ENCODE measurements at places on chromosomes 2 and 18.

- no peak for DNase-seq
Observed at GRCh38 chr2:236503583-236503982, 66.0 kb upstream of the ACKR3 start.

GRCh38 chr18:55430026-55430425, 158.0 kb downstream of the TCF4 start:
- no peak for DNase-seq

GRCh38 chr2:23649303-23649702, 264.3 kb downstream of the KLHL29 start:
- DNase-seq = no peak

DNA sequence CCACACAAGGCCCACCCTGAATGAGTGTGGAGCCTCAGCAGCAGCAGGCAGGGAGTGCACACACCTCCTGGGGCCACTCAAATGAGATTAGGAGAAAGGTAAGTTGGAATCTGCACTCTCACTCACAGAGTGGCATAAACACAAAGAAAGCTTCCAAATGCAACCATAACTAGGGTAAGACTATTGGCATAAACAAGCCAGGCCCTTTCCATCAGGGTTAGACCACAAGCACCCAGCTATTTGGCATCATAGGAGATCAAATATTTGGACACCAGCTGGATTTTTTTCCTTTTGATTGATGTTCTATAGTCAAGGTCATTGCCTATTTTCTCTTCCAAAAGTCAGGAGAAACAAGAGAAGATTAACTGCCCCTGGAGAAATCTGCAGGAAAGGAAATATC, 471.5 kb downstream of the TXNL1 start:
- DNase-seq = no peak

DNA sequence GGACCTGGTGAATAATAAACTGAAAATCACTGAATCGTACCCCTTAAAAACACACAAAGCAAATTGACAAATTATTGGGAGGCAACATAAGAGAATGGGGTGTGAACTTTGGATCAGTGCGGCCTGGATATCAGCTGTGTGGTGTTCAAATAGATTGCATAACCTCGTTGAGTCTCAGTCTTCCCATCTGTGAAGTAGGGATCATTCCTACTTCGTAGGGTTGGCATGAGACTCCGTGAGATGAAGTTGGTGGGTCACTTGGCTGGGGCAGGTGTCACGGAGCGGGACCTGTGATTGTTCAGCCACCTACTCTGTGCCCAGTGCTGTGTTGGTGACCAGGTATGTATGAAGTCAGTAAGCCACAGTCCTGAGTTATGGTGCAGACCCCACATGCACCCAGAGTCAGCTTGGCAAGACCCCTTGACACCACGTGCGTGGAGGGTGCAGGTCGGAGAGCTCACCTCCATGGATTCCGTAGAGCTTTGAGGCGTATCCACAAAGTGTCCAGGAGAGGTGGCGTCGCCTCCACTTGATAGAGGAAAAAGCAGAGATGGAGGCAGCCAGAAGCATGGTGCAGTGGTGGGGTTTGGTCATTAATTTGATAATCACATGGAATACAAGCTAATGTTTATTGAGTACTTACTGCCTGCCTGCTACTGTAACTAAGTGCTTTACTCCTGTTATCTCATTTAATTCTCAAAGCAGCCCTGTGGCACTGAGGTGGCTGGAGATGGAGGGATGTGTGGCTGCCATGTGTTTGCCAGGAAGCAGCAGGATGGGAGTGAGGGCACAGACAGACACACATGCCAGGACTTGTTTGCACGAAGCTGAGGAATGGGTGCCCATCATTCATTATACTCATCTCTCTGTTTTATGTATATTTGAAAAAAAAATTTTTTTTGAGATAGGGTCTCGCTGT, 35.8 kb downstream of the HPCAL1 start:
- no peak for DNase-seq

- DNase-seq = no peak
Observed at GRCh38 chr2:16382451-16382850, 283.2 kb downstream of the CYRIA start.

GRCh38 chr2:214574084-214574781, 163.4 kb downstream of the VWC2L start:
- no peak for DNase-seq

DNA sequence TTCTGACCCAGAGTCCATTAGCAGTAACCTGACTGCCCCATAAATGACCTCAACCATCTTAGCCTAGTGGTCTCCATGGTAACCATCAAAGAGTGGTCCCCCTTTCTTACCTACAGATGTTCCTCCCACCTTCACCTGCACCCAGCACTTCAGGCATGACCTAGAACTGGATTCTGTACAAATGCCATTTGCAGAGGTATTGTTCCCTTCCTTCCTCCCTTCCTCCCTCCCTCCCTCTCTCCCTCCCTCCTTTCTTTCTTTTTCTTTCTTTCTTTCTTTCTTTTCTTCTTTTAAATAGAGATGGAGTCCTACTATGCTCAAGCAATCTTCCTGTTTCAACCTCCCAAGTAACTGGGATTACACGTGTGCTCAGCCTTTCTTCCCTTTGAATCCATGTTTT, 114.6 kb upstream of the SLC1A4 start:
- no peak for DNase-seq

- no peak for DNase-seq
Observed at GRCh38 chr2:139825726-139826125, 1045.5 kb upstream of the NXPH2 start.

GRCh38 chr2:197369933-197370320, 59.3 kb upstream of the ANKRD44 start:
- no peak for DNase-seq

DNA sequence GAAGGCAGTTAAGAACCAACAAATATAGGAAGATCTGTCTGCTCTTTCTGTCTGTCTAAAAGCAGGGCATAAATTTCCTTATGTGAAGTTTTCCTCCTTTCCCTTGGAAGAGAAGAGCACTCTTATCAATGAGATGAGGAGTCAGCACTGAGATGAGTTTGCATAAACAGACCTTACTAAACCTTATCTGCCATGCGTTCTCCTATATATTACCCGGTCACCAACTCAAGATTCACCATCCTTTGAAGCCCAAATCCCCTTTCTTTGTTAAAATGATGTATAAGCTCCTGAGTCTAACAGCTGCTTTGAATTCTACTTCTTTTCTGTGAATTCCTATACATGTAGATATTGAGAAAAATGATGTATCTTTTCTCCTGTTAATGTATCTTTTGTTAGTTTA, 65.5 kb upstream of the FHL2 start:
- no peak for DNase-seq

GRCh38 chr2:186629250-186629996, 39.6 kb downstream of the ITGAV start:
- no peak for DNase-seq

GRCh38 chr2:201219328-201220096, 36.6 kb downstream of the CASP10 start:
- no peak for DNase-seq

DNA sequence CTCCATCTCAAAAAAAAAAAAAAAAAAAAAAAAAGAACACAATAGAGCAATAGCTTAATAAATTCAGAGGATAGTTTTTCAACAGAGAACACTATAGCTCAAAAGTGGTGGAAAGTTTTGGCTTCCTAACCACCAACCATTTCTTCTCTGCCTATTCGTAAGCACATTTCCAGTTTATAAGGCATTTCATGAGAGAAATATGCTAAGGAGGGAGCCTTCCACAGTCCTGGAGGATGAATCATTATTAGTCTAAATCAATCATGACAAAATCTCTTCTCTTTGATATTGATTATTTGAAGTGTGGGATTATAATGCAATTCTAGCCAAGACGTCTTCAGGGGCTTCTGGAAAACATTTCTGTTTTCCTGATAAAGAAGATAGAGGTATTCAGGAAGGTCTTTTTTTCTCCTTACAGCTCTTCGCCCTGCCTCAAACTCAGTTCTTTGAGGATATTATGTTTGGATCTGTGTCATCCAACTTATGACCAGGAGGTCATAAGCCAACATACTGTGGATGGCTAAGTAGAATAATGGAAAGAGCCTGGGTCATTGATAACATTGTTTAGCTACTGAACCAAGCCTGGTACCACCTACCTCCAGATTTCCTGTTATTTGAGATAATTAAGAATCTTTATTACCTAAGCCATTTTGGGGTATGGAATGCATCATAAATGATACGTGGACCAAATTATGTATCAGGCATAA, 207.3 kb downstream of the TRIB2 start:
- no peak for DNase-seq

- DNase-seq = no peak
Observed at GRCh38 chr18:44562986-44563385, 117.7 kb upstream of the SETBP1 start.

GRCh38 chr2:205091411-205091810, 546.1 kb downstream of the PARD3B start:
- no peak for DNase-seq

DNA sequence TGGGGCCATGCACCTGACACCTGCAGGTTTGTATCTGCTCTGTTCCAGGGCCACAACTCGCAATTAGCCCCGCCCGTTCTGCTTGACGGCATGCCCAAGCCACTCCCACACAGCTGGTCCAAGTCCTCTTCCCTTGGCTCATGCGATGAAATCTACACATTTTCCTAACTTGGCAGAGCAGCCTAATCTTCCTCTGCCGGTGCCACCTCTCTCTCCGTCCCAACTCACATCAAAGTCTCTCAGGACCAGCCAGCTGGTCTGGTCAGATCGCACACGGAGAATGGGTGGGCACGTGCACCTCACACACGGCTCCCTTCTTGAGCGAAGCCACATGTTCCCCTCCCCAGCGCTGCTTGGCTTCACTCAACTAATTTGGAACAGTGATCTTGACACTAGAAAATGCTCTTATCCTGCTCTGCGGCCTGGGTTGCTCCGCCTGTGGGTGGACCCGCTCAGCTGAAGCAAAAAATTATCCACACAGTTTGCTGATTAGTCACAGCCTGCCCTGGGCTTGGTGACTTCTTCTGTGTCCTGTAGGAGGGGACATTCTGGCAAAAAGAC, 176.7 kb downstream of the NRP2 start:
- DNase-seq = no peak

DNA sequence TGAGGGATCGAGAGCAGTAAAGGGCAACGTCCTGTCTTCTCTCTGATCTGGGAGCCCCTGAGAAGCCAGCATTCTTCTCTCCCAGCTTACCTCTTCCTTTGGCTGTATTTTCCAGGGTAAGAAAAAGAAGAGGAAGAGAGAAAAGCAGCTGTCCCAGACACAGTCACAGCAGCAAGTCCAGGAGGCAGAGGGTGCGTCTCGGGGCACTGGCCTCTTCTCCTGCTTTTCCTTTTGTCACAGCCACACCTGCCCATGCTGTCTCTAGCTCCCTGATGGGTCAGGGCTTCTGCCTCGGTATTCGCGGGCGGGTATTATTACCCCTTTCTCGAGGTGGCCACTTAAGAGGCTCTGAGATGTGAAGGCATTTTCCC, 20.3 kb downstream of the TGOLN2 start:
- no peak for DNase-seq

- DNase-seq = no peak
Observed at GRCh38 chr2:197641666-197642065, 33.7 kb downstream of the RFTN2 start.

GRCh38 chr2:201194097-201194496, 11.2 kb downstream of the CASP10 start:
- no peak for DNase-seq

- DNase-seq = no peak
Observed at GRCh38 chr18:59379772-59380522, 20.9 kb upstream of the LMAN1 start.

- DNase-seq = no peak
Observed at GRCh38 chr2:100350661-100351185, 28.4 kb upstream of the LONRF2 start.

- DNase-seq = no peak
Observed at GRCh38 chr2:134281815-134282419, 28.0 kb downstream of the MGAT5 start.

DNA sequence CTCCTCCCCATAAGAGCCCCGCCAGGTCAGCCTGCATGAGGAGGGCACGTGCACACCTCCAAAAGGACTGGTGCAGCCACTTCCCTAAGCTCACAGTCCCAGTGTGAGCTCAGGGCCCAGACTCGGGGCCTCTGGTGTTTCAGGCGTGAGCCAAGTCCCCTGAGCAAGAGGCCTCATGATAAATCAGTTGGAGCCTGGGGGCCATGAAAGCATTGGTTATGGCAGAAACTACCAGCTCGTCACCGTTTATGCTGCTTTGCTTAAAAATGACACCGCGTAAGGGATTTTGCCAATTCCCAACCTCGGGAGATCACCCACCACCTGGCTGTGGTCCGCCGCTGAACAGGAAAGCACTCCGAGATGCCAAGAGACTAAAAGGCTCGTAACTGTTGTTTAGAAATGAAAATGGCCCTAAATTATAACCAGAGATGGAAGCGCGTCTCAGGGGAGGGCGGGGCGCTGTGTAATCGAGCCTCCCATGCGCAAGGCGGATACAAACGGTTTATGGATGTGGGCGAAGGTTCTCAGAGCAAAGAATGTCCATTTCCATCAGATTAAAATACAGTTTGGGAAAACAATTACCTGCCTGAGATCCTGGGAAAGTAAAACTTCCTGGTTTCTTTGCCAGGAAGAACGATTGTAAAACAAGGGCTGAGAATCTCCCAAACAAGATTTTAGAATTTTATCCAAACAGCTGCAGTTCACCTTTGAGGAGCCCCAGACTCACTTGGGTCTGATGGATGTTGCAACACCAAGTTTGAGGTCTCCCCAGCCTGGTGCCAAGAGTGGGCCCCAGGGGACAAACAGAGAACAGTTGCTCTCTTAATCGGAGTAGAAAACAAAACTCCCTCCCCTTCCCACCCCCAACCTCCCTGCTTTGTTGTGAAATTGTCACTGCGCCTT, 141.4 kb downstream of the BCL2 start:
- no peak for DNase-seq

DNA sequence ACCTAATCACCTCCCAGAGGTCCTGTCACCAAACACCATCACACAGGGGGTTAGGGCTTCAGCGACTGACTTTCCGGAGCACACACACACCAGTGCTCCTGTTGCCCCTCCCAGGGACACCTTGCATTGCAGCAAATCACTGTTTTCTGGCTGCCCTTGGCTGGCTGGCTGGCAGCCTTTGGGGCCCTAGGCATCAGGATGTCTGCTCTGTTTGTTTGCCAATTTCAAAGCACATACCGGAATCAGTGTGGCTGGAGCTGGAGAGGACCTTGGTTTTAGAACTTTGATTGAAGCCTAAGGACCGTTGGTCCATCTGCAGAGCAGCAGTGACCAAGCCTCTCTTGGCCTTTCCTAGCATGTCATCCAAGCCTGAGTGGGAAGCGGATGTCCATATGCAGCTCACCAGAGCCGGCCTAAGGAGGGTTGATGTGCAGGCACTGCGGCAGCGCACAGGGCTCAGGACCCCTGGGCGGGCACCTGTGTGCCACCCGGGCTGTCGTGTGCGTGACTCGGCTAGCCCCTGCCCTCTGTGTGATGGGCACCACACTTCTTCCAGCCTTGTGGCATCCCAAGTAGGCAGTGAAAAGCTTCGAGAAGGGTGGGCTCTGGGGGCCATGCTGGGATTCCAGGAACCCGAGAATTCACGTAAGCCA, 62.1 kb downstream of the GBX2 start:
- DNase-seq = no peak
